Common myeloid progenitor, CD34-positive (primary cell): ENCODE measurements at places on chromosomes 2 and 18.

GRCh38 chr2:238247841-238248453, 8.1 kb upstream of the HES6 start:
- DNase-seq, result no peak

- DNase-seq, result no peak
These were observed 242.2 kb downstream of the LOXHD1 start for GRCh38 chr18:46414863-46415262.

DNA sequence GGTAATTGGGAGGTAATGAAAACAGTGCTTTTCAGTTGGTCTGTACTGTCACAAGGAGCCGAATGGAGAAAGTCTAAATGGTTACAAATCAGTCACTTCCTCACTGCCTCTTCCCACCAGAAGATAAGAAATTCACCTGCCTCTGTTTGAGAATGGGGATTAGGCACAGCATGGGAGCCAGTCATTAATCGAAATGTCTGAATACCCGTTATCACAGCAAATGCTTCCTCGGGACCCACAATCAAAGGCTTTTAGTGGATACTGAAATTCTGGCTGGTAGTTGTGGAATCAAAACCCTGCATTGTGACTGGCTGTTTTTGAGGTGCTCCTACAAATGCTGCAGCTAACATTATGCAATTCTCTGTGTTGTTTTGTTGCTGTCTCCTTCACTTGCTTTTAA, 461.0 kb upstream of the MEX3C start:
- DNase-seq, result no peak

- DNase-seq, result no peak
These were observed 1329.5 kb downstream of the LRP1B start for GRCh38 chr2:140801311-140801710.

DNA sequence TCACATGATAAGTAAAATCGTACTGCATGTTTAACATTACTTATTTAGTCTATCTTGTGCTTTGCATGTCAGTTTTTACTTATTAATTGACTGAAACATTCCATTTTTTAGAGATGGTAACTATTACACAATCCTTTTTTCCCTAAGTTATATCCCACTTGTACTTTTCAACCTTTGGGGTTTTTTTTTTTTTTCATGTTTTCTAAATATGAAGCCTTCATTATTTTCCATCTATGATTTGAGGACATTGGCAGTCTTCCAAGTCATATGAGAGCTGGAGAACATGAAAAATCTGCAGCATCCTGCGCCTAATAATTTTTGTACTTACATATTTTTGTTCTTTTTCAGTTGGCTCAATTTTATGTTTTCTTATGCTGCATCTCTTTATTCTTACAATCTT, 113.9 kb downstream of the MYO1B start:
- no peak for DNase-seq

DNA sequence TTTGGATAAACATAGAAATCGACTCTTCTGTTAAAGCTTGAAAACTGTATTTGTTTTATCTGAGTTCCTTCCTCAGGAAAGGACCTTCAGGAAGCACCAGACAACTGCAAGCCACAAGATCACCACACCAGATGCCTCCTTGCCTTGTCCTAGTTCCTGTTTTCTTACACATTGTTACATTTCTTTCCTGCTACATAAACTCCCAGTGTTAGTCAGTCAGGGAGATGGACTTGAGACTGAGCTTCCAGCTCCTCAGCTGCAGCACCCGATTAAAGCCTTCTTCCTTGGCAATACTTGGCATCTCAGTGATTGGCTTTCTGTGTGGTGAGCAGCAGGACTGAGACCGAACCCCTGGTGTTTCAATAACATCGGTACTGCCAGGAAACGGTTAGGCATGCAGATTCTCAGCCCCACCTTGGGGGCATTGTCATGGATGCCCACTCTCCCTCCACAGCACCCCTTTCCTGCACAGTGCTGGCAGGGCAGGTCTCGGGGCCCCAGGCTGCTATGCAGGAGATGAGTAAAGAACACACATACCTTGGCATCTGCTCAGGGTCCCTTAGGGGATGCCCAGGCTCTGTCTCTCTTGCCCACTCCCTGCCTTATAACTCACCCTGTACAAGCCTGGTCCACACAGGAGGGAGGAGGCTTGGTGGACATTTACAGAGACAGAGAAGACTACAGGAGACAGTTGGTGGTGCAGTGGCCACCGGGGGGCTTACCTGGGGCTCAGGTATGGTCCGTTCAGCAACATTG, 32.6 kb downstream of the ANKMY1 start:
- DNase-seq, result peak; percentile 82

GRCh38 chr2:217703999-217704398, 298.8 kb downstream of the TNS1 start:
- no peak for DNase-seq

DNA sequence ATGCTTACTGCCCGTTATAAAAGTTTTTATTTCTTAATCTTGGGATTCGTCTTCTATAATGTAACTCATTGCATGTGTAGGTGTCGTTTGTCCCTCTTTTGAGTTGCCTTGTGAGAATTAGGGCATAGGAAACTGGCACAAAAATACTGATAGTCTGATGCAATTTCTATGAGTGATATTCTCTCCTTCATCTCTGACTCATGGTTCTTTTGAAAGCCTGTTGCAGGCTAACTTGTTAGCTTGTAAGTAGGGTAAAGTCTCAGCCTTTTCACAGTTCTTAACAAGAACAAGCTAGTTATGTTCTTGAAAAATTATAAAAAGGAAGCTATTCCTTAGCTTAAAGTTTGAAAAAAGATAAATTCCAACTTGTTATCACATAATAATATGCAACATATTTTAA, 1085.4 kb upstream of the NRXN1 start:
- no peak for DNase-seq

GRCh38 chr18:4319738-4320677, 135.1 kb downstream of the DLGAP1 start:
- DNase-seq, result no peak

GRCh38 chr2:152050915-152051314, 47.9 kb downstream of the CACNB4 start:
- DNase-seq, result no peak

- no peak for DNase-seq
These were observed 291.1 kb downstream of the ARHGAP15 start for GRCh38 chr2:143420313-143420712.

DNA sequence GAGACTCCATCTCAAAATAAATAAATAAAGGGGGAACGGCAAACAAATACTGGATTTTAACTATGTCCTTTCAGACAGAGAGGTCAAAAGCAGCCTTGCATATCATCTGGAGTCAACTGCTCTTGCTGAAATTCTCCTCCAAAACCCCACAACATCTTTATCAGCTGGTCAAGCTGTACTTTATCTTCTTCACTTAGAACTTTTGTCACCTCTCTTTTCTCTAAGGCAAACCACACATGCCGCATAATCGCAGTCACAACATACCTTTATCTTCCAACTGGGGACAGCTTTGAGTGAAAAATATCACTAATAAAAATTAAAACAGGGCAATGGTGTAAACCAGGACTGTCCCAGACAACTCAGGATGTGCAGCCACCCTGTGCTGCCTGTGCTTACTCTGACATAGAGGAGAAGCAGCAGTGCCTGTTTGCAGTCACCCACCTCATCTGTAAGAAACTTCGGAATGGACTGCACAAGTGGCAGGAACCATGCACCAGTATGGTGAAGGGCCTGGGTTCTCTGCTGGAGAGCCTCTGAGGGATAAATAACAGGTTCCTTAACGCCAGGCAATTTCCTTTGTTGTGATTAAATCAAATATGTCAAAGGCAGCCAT, 6.2 kb downstream of the MPPE1 start:
- DNase-seq, result peak; percentile 39

DNA sequence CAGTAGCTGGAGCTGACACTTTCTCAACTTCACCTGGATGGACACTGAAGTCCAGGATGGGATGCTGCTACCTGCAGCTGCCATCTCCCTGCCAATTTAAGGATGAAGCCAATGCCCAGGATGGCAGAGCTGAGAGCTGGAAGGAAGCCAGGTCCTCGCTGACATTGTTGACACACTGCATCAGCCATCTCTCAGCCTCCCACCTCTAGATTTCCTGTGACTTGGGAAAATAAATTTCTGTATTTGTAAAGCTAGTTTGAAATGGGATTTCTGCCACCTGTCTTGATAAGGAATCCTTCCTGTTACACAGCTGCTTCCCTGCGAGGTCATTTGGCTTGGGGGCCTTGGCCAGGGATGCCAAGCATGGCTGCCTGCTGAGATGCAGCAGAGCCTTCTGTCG, 43.5 kb downstream of the KCTD1 start:
- DNase-seq, result no peak

- no peak for DNase-seq
These were observed 11.1 kb downstream of the CHRNA1 start for GRCh38 chr2:174753038-174753633.

DNA sequence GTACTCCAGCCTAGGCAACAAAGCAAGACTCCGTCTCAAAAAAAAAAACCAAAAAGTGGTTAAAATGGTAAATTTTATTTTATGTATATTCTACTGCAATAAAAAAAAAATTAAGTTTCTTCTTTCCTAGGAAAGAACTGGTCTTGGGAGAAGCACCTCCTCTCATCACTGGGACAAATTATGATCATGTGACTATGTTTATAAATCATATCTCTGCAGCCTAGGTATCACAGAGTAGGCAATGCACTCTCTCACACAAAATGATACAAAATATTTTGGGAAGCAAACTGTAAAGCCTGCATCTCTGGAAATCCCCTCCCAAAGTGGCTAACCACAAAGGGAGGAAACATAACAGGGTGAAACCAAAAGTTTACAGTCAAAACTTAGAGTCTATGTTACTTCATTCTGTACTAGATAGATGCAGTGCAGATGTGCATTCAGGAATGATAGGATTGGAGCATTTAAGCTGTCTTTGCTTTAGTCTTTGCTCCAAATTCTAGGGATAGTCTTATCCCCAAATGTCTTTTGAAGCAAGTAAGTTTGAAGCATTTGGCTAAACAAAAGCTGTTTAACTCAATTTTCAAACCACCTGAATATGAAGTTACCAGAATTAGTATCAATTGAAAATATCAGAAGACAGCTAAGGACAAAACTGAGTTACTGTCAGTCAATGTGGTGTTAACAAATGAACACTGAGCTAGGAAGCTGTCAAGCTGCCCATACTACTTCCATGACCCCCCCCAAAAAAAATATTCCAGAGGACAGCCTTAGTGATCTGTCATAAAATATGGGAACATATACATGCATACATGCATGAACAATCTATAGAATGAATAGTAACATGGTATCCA, 21.1 kb upstream of the MALT1 start:
- peak; percentile 50 for DNase-seq

DNA sequence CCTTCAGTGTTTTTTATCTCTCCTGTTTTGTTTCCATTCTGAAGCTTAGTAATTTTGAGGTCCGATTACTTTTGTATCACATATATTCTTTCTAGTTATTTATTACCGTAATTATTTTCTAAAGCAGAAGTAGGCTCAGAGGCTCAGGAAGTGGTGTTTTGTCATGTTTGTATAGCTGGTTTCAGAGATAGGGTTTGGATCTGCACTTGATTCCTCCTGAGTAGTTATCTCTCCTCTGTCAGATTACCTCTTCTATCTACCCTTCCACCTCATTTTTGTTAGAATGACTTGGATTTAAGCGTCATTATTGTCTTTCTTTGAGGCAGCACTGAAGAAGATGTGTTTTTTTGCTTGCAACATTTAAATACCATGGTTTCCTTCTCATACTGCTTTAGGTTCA, 95.4 kb downstream of the MTA3 start:
- DNase-seq, result peak; percentile 82

DNA sequence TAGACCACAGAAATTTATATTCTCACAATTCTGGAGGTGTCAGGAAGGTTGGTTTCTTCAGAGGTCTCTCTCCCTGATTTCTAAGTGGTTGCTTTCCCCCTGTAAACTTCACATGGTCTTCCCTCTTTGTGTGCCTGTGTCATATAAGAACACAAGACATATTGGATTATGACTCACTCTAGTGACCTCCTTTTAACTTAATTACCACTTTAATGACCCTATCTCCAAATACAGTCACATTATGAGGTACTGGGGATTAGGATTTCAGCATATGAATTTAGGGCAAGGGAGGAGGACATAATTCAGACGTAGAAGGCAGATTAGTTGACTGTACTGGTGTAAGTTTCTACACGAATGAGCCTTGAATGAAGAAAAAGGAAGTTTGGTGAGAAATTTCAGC, 38.2 kb upstream of the EPHA4 start:
- DNase-seq, result no peak

GRCh38 chr18:362311-363290, 94.8 kb upstream of the THOC1 start:
- peak; percentile 37 for DNase-seq

DNA sequence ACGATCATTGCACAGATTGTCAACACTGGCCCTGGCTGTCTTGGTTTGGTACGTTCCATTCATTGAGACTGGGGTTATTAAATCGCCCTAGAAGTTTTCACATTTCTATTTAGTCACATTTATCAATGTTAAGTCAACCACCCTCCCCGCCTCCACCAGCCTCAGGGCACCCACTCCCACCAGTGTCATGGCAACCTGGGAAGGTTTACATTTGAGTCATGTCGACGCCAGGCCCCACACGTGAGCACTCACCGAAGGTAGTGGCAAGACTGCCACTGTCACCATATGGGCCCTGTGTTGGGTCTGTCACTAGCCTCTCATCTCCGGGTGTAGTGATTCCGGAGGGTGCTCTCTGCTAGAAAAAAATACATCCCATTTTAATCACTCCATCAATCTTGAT, 194.2 kb downstream of the TWIST2 start:
- DNase-seq, result no peak

DNA sequence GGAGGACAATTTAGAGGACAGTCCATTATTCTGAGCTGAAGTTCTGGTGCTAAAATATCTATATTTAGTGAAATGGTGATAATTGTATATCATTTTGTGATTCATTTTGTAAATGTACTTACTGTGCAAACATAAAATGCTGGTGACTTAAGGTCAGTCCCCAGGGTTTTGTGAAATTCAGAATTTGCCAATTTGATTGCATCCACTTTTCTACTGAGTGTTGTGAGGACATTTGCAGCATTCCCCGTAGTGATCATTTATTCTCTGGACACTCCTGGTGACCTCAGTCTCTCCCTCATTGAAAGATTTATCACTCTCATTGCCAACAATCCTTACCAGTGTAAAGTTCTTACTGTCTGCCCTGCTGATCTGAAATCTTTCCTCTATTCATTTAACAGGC, 98.2 kb downstream of the SOCS6 start:
- DNase-seq, result no peak

DNA sequence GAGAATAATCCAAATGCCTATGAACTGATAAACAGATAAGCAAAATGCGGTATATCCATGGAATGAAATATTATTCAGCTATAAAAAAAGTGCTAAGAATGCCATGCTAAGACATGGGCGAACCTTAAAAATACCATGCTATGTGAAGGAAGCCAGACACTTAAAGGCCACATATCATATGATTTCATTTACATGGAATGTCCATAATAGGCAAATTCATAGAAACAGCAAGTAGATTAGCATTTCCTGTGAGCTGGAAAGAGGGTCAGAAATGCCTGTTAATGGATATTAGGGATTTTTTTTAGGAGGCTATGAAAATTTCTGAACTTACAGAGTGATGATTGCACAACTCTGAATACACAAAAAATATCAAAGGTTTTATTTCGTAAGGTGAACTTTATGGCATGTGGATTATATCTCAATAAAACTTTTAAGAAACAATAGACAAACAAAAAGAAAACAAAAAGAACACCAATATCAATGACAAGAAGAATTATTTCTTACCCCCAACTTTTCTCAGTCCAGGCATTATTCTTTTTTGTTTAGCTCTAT, 1207.7 kb downstream of the SUCLG1 start:
- DNase-seq, result no peak
